Stimulated activated CD4-positive, alpha-beta T cell treated with anti-CD3 and anti-CD28 coated beads, Interleukin-15, amount 100 ng/mL, for 48 hours (primary cell): ENCODE measurements at places on chromosomes 5 and 9.

DNA sequence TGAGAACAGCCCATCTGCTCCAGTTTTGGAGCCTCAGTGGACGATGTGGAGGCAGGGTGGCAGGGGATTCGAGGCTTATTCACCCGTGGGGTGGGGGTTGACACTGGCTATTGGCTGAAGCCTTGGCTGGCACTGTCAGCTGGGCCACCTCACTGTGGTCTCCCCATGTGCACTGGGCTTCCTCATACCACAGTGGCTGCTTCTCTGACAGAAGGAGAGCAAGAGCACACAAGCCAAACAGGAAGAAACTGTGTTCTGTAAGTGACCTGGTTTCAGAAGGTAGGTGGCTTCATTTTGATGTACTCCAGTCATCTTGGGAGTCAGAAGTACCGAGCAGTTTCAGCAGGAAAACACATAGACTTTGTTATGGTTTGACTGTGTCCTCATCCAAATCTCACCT lies 24.7 kb upstream of the CTNND2 start:
- no peak for DNase-seq

- DNase-seq = no peak
Measured at GRCh38 chr5:132274050-132274792, 16.7 kb downstream of the PDLIM4 start.

- DNase-seq = no peak
Measured at GRCh38 chr5:153088538-153088937, 401.9 kb upstream of the GRIA1 start.

- DNase-seq = no peak
Measured at GRCh38 chr9:16627967-16628366, 242.5 kb downstream of the BNC2 start.

GRCh38 chr5:180069589-180070247 lies 1.8 kb downstream of the RNF130 start:
- no peak for DNase-seq

DNA sequence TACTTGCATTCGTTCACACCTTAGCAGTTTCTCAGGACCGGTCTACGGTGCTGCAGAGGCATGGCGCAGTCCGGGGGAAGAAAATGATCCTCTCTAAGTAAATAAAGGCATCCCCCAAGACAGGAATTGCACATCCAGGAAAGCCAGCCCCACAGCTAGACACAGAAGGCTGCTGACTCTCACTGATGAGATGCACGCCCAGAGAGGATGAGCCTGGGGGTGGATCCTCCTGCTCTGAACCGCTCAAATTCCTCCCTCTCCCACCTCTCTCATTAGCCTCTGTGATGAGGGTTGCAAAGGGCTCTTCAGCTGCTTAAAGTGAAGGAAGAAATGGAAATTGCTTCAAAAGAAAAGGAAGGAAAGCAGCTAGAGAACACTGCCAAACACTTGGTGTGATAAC lies 132.4 kb downstream of the TTLL11 start:
- DNase-seq = no peak

GRCh38 chr9:131837316-131837715 lies 97.4 kb upstream of the RAPGEF1 start:
- DNase-seq = no peak

GRCh38 chr5:131252824-131253171 lies 11.1 kb upstream of the CDC42SE2 start:
- DNase-seq = peak; percentile 60

- DNase-seq = no peak
Measured at GRCh38 chr9:18626046-18626698, 152.2 kb downstream of the ADAMTSL1 start.

DNA sequence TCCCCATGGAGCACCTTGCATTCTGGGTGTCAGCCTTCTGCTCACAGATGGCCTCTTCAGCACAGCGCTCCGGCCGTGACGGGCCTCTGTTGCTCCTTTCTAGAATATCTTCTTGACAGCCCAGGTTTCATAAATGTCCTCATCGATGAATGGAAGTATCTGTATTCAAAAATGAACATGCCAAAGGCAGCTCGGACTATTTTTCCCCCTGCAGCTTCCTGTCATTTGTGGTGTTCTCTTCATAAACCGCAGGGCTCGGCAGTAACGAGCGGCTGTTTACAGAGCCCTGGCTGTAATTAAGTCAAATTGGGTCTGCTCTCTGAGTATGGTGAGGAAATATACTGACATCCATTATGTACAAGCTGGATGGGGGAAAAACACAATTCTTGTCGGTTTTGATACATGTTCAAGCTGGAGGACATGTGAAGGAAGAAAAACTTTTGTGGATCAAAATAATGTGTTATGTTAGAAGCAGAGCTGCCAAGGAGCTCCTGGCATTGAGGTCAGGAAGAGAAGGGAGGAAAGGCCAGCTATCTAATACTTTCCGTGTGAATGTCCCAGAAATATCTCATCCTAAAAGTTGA lies 154.1 kb upstream of the CD180 start:
- DNase-seq = no peak

- peak; percentile 53 for DNase-seq
Measured at GRCh38 chr5:144189800-144190429, 19.2 kb downstream of the KCTD16 start.

- DNase-seq = no peak
Measured at GRCh38 chr9:31394015-31394473, 990.4 kb upstream of the ACO1 start.

DNA sequence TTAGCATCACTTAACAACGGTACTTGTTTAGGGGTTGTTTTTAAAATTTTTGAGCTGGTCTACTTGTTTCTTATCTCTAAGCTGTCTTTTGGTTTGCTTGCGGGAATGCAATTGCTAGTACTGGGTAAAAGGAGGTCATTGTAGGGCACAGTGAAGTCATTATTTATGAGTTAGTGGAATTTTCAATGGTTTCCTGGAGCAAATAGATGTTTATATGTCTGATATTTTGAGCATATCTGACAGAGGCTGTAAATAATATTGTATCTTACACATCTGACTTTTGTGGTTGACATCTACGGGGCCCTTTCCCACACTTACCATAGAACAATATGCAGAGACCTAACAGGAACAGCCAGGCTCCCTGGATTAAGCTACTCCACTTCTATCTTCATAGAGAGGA lies 90.4 kb upstream of the IL6ST start:
- no peak for DNase-seq

- no peak for DNase-seq
Measured at GRCh38 chr9:80875947-80876346, 813.4 kb downstream of the TLE1 start.

- DNase-seq = no peak
Measured at GRCh38 chr9:69292078-69292477, 32.9 kb upstream of the ENTREP1 start.

DNA sequence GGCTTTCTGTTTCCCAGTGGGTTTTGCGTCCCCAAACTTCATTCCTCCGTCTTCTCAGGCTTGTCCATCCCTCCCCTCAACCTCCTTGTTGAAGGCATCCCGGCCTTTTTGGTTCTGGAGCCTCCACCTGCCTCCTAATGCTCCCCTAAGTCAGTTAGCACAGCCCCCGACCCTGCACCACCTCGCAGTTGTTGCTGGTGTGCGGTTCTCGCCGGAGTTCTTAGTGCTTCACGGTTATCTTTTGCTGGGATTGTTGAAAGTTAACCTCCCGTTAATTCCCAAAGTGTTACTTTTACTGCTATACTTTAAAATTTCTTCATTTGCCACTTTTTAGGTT lies 447 bp downstream of the UBLCP1 start:
- DNase-seq = no peak

GRCh38 chr5:144202726-144203125 lies 32.1 kb downstream of the KCTD16 start:
- no peak for DNase-seq

DNA sequence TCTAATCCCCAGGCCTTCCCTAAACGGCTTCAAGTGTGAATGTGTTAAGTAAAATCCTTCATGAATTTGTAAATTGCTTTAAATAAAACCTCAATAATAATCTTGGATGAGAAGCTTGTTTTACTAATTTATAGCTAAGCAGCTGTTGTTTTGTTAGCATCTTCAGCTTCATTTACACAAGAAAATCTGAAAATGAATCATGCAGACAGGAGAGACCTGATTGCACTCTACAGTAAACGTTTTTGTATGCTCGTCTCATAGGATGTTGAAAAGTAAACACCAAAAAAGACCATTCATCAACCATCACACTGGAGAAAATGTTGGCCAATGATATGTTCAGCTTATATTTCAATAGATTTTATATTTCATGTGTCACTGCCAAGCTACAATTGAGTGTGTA lies 40.4 kb upstream of the MAP3K1 start:
- DNase-seq = no peak

GRCh38 chr5:66507106-66507505 lies 89.1 kb upstream of the MAST4 start:
- no peak for DNase-seq

DNA sequence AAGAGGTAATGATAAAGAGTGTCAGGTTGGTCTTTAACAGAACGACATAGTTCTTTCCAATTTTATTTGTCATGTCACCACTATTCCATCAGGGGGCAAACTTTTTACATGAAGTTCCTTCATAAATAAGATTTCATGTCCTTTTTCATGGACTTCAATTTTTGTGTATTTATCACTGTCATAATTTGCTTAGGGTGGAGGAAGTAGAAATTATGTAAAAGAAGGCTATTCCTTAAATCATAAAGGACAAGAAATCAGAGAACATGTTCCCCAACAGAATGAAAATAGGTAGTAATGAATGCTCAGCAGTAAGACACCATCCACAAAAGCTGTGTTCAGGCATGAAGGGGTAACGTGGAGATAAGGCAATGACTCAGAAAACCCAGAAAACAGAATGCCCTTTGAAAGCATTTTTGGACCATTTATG lies 72.7 kb downstream of the ZFAND5 start:
- no peak for DNase-seq

DNA sequence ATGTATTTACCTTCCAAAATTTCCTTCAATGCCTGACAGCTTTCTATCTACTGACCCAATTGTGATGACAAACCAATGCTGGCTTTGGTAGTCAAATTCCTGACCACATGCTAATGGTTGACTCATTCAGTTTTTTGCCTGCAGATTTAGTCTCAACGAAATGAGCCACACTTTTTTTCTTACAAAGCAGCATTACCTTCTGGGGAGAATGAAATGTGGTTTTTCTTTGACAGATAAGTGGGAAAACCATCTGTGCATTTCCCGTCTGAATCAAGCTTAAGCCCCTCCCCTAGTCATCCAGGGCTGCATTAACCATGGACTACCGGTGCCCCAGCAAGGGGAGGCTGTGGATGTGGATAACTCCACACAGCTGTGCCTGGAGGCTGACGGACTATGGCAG lies 99.6 kb upstream of the TAF11L2 start:
- DNase-seq = no peak

- no peak for DNase-seq
Measured at GRCh38 chr9:110115826-110116542, 92.0 kb downstream of the C9orf152 start.

DNA sequence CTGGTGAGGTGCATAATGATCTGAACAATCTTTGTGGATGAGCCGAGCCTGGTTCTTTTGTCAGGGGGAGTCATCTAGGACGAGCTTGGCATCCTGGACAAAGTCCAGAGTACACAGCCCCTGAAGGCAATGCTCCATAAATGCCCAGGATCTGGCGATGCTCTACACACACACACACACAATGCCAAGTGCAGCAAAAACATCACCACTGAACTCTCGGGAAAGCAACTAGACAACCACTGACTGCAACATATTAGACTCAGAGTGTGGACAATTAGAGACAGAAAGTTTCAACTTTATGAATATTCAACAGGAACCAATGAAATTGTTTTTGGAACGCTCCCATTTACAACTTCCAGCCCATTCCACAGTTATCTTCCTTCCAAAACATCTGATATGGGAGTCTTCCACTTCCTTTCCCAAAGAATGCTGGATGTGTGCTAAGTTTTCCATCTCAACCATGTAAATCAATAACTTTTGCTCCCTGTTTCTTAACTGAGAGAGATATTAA lies 227.6 kb upstream of the ANKRD55 start:
- DNase-seq = no peak

GRCh38 chr9:89837162-89837933 lies 232.5 kb downstream of the GADD45G start:
- no peak for DNase-seq
